ENCODE measurements at places on chromosomes 12 and 14.

GRCh38 chr12:46049665-46050064 is 59.3 kb upstream of the SCAF11 start:
- no peak for DNase-seq
- H3K4me1 ChIP-seq: no peaks in the 10 kb centered on the region
- H3K27ac ChIP-seq: no peak overlapping the region
- H3K4me3 ChIP-seq: no peak overlapping the region
- peaks cover 4% of the 10 kb centered on the region for H3K27me3 ChIP-seq
- no peaks in the 10 kb centered on the region for H3K36me3 ChIP-seq

DNA sequence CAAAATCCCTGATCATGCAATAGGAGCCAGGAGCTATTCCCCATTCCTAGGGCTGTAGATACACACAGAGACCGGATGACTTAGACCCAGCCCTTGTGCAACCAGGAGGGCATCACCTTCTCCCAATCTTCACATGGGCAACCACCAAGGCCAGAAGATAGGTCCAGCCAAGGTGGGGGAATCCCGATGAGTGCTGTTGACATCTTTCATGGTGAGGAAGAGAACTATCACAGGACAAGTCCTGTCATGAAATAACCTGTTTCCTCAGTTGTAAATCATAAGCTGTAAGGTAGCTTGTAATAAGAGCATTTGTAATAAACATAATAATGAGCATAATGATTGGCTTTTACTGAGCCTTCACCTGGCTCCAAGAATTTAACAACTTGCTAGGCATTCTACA is 89.5 kb downstream of the GCH1 start:
- H3K4me3 ChIP-seq: no peak overlapping the region
- H3K27ac ChIP-seq: no peak overlapping the region
- no peaks in the 10 kb centered on the region for H3K36me3 ChIP-seq
- H3K27me3 ChIP-seq: peaks cover 24% of the 10 kb centered on the region
- DNase-seq: no peak

DNA sequence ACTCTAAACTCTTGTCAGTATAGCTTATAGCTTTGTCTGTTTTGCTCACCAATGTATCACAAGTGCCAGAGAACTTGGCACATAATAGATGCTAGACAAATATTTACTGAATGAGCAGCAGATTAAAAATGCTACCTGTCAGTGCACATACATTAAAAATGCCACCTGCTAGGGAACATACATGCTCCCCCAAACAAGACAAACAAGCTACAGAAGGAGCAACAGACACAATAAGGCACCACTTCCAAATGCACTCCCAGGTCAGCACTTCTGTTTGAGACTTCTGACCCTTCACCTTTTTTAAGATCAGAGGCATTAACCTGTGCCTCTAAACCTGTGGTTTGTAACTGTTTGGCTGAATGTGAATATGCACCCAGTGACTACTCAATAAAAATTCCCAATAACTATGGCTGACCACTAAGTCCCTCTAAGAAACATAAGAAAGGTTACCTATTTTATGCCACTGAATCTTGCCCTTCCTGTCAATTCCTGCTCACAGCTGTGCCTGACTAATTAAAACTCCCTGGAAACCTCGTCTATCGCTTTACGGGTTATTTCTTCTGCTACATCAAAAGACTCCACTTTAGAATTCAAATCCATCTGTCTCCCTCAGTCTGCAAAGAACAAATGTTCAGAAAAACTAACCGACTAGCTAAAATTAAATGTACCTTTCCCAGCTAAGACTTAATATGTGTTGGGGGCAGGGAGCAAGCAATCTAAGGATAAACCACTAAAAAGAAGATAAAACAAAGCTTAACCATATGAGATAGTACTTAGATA is 41.0 kb downstream of the HECTD4 start:
- no peaks in the 10 kb centered on the region for H3K36me3 ChIP-seq
- no peaks in the 10 kb centered on the region for H3K27me3 ChIP-seq
- no peak for DNase-seq
- no peaks in the 10 kb centered on the region for H3K4me1 ChIP-seq
- H3K27ac ChIP-seq: no peak overlapping the region
- no peak overlapping the region for H3K4me3 ChIP-seq

DNA sequence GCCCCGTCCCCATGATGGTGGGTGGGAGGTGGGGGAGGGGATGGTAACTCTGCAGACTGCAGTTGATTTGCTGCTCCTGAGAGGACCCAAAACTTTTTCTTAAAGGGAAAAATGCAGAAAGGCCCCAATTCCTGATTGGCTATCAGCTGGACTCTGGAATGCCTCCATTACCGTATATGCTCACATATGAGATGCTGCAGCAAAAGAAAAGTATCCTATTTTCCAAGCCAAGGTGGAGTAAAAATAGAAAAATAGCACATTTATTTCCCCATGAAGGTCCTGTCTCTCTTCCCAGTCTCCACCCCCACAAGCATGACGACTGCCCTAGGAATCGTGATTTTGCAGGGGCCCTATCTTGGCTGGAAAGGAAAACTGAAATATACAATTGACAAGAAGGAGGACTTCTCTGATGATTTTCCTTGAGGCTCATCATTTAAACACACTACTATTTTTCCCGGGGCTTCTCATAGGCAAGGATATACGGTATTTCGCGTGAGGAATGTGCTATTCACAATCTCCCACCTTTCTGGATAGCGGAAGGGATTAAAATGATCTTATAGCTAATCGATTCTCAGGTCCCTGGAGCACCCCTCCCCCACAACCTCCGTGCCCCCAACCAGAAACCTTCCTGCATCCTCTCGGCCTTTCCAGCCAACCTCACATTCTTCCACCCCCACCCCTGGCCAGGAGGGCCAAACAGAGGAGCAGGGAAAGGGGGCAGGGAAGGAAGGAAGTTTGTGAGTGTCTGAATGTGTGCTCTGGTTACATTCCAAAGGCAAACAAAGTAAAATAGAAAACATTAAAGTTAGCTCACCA is 138.9 kb upstream of the CCND2 start:
- H3K27me3 ChIP-seq: peaks cover 15% of the 10 kb centered on the region
- DNase-seq: no peak
- no peak overlapping the region for H3K27ac ChIP-seq
- peaks cover 13% of the 10 kb centered on the region for H3K36me3 ChIP-seq

DNA sequence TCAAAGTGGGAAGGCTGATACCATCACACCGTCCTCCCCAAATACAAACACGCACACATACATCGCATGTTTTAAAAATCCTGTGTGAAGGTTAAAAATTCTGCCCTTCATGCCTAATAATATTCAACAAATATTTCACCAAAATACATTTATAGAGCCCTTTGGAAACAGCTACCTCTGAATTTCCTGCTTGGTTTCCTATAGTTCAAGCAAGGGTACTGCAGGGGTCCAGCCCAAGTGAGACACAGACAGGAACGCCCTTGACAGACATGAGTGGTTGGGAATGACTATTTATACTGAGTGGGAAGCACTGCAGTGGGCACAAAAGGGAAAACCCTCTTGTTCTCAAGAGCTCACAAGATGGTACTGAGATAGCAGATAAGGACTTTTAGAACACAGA is 51.0 kb downstream of the ST8SIA1 start:
- H3K27ac ChIP-seq: no peak overlapping the region
- no peak overlapping the region for H3K4me3 ChIP-seq
- H3K27me3 ChIP-seq: no peaks in the 10 kb centered on the region

DNA sequence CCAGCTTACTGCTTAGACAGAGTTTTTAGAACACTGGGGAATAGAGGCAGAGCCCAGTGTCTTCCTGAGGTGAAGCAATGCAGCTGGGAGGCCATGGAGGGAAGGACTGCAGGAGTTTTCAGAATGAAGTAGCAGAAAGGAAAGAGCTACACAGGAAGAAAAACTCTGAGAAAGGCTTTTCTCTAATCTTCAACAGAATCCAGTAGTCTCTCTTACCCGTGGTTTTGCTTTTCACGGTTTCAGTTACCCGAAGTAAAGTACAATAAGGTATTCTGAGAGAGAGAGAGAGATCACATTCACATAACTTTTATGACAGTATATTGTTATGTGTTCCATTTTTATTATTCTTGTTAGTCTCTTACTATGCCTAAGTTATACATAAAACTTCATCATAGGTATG is 761.6 kb downstream of the BCL11B start:
- no peak overlapping the region for H3K27ac ChIP-seq
- DNase-seq: no peak
- H3K27me3 ChIP-seq: no peaks in the 10 kb centered on the region
- H3K36me3 ChIP-seq: peaks cover 2% of the 10 kb centered on the region

- H3K36me3 ChIP-seq: peaks cover 32% of the 10 kb centered on the region
- H3K27me3 ChIP-seq: no peaks in the 10 kb centered on the region
- peaks cover 78% of the 10 kb centered on the region for H3K4me1 ChIP-seq
- H3K27ac ChIP-seq: peak overlapping the region; percentile 97
Measured at GRCh38 chr12:110578694-110579534, 4.2 kb downstream of the PPTC7 start.

DNA sequence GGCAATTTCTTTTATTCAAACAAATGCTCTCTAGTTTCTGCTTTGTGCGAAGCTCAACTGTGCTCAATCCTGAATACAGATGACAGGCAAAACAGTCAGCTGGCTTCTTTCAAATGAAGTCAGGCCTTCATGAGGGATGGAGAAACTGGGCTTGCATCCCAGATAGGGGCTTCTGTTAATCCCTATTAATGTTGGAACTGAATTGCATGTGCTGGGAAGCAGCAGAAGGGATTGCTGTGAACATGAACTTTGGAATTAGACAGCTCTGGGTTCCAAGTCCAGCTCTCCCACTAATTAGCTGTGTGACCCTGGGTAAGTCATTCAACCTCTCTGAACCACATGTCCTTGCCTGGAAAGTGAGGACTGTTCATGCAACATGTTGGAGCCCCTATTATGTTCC is 21.1 kb upstream of the CORO1C start:
- no peaks in the 10 kb centered on the region for H3K36me3 ChIP-seq
- no peak for DNase-seq
- no peak overlapping the region for H3K4me3 ChIP-seq
- H3K27ac ChIP-seq: no peak overlapping the region

GRCh38 chr12:4743046-4743445 is 22.8 kb downstream of the GALNT8 start:
- H3K36me3 ChIP-seq: no peaks in the 10 kb centered on the region
- no peak overlapping the region for H3K4me3 ChIP-seq
- no peaks in the 10 kb centered on the region for H3K4me1 ChIP-seq
- H3K27me3 ChIP-seq: peaks cover 21% of the 10 kb centered on the region

Measured in activated naive CD4-positive, alpha-beta T cell treated with anti-CD3 and anti-CD28 coated beads, Interleukin-2, amount 10 ng/mL, durations not matched to agents 7 days and 5 days (primary cell).